Activated CD4-positive, CD25-positive, alpha-beta regulatory T cell treated with anti-CD3 and anti-CD28 coated beads, Interleukin-2, amount 50 U/mL, for 16 hours (primary cell): ENCODE measurements at places on chromosomes 12 and 14.
A peak's percentile ranks its signal among the peaks of the same experiment; 100 is the strongest.

DNA sequence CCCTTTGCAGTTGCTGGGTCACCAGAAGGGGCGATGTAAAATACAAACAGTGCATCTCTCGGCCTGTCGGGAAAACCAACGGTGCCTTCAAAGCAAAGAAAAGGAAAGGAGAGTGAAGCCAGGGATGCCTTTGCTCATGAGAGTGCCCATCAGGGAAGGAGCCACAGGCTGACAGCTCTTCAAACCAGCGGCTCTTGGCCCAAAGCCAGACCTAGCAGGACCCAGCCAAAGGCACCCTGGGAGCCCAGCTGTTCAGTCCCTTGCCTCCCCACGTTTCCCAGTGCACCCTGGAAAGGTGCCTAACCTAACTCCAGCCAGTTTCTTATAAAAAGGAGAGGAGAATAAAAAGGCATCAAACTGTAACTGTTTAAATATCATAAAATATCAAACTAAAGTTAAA lies 29.2 kb downstream of the PRMT8 start:
- no peak for DNase-seq

GRCh38 chr14:100336618-100337530 lies 13.7 kb downstream of the SLC25A47 start:
- no peak for DNase-seq

GRCh38 chr14:95156161-95157047 lies 925 bp downstream of the DICER1 start:
- DNase-seq: no peak

- DNase-seq: no peak
These were observed 3.9 kb upstream of the BLOC1S1 start for GRCh38 chr12:55711786-55712553.

- no peak for DNase-seq
These were observed 128.0 kb downstream of the BCAT1 start for GRCh38 chr12:24820872-24821271.

DNA sequence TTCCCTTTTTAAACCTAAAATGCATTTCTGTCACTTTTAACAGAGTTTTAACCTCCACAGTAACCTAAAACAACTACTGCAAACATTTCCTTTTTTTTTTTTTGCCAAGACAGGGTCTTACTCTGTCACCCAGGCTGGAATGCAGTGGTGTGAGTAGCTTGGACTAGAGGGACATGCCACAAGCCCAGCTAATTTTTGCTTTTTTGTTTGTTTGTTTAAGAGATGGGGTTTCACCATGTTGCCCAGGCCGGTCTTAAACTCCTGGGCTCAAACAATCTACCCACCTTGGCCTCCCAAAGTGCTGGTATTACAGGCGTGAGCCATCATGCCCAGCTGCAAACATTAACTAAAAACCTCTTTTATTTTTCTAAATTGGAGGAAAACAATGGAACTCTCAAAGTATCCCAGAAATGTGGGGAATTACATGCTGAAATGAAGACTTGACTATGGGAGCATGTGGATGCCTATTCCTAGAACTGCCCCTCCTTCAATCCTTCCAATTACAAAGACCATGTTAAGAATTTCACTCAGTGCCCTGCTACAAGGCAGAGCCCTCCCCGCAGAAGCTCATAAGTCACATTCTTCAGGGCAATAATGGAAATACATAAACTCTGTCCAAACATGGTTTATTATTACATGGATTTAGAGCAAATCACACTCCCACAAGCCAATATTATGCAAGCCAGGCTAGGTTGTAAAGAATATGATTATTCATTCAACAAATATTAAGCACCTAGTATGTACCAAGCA lies 66.9 kb downstream of the C12orf56 start:
- DNase-seq: no peak

DNA sequence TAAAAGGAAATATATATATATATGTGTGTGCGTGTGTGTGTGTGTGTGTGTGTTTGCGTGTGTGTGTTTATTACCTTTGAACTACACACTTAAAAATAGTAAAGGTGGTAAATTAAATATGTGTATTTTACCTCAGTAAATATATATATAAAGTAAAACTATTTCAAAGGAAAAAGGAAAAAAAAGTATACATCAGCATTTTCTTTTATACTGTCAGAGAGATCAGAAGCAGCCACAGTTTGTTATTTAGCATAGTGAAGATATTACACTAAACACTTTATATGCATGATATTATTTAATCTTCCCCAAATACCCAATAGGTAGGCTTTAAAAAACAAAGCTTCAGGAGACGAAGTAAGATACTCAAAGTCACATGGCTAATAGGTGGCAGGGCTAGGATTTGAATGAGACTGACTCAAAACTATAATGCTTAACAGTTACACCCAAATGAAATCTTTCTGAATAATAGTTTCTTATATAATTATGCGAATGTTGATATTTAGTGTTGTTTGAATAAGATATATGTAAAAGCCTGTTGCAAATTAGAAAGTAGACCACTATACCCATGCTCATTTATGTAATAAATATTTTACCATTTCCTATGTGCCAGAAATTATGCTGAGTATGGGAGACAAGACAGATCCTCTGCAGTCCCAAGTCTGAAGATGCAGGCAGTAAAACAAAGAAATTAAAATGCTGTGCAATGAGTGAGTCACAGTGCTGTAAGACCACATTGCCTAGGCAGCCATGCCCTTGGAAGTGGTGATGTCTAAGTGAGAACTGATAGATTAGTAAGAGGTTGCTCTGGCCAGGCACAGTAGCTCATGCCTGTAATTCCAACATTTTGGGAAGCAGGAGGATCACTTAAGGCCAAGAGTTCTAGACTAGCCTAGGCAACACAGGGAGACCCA lies 66.1 kb downstream of the PDZRN4 start:
- DNase-seq: no peak

DNA sequence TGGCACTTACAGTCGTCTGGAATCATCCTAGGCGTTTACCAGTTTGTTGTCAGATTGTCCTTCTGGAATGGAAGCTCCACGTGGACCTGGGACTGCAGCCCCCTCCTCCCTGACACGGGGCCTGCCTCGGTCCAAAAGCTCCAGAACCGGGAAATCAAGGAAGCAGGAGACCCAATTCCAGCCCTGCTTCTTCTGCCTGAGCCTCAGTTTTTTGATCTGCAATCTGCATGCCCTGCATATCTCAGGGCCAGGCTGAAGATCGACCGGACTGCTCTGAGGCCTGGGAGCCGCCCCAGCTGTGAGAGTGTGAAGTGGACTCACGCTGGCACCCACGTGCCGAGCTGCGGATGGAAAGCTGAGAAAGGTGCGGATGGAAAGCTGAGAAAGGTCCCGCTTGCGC lies 98.6 kb downstream of the SETD3 start:
- no peak for DNase-seq

DNA sequence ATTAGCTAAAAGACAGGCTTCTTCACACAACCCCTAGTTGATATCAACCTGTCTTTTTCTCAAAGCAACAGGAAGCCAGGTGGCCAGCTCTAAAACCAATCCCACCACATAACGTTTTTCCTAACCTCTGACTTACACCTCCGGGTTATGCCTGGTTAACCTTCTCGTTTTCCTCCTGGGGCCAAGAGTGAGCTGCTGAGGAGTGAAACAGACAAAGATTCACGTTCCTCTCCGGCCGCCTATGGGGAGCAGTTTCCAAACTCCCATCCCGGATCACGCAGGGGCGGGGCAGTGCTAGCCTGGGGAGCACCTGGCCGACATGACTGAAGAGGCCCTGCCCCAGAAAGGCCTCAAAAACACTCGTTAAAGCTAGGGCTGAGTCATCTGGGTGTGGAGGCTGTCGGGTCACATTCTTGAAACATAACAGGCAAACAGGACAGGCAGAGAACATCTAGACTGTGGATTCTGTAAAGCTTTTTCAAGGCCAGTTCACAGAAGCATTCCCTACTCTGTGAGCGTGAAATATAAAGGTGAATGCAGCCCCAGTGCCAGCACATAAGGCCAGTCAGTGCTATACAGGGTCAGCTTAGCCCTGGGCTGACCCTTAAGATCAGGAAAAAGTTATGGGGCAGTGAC lies 25.9 kb upstream of the LGALS3 start:
- DNase-seq: peak; percentile 19

GRCh38 chr12:112514926-112515642 lies 96.3 kb downstream of the PTPN11 start:
- no peak for DNase-seq

DNA sequence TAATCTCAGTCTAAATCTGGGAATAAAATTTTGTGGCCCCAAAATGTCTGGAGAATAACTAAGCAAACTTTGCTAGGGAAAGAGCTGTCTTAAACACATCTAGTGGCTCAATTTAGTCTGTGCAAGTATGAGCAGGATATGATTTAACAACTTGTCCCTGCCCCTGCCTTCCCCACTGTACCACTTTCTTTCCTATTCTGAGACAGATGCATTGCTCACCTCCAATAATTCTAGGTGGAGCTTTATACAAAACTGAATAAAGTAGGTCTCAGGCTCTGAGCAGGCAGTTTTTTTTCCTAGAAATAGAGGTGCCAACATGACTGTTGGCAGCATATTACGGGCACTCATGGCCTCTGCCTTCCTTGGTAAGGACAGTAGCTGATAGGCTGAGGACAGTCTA lies 412.1 kb downstream of the DAD1 start:
- DNase-seq: no peak

DNA sequence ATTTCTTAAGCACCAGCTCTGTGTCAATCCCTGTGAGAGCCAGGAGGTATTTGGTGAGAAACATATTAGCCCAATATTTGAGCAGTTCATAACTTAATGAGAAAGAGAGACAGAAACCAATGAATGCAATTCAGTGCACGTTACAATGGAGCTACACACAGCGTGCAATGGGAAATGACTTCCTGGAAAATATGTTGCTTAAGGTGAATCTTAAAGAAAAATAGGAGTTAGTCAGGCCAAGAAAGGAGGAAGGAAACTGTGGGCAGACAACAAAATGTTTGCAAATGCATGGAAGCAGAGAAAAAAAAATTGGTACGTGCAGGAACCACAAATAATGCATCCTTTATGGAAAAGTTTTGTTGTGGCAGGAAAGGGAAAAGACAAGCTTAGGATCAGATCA lies 481.7 kb downstream of the BCAT1 start:
- DNase-seq: no peak

DNA sequence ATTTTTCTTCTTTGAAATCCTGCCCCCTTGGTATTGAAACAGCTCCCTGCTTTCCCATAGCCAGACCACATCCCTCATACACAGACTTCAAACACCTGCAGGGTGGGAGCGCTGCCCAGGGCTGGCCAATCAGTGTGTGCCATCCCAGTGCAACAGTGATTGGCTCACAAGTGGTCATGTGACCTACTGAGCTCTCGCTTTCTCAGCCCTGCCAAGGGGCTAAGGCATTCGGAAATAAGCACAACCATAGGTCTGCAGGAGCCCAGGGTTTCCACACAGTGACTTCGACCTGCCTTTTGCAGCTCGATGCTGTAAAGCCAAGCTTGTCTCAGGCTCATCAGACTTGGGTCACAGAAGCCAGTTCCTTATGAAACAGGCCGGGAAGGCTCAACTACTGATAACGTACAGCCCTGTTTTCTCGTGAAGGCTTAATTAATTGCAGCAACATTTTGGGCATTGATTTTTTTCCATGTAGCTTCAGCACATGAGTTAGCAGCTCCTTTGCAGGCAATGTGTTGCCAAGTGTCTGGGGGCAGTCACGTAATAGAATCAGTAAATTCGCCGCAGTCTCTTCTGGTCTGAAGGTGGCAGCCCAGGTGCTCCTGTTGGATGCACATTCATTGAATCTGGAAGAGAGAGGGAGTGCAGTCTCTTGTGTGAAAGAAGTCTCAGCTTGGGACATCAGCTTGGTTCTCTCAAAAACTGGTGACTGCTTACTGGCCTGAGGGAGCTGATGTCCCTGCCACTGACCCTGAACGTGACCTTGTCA lies 1091.8 kb downstream of the AACS start:
- DNase-seq: no peak

- no peak for DNase-seq
These were observed 37.3 kb upstream of the ZDHHC17 start for GRCh38 chr12:76726626-76727025.

DNA sequence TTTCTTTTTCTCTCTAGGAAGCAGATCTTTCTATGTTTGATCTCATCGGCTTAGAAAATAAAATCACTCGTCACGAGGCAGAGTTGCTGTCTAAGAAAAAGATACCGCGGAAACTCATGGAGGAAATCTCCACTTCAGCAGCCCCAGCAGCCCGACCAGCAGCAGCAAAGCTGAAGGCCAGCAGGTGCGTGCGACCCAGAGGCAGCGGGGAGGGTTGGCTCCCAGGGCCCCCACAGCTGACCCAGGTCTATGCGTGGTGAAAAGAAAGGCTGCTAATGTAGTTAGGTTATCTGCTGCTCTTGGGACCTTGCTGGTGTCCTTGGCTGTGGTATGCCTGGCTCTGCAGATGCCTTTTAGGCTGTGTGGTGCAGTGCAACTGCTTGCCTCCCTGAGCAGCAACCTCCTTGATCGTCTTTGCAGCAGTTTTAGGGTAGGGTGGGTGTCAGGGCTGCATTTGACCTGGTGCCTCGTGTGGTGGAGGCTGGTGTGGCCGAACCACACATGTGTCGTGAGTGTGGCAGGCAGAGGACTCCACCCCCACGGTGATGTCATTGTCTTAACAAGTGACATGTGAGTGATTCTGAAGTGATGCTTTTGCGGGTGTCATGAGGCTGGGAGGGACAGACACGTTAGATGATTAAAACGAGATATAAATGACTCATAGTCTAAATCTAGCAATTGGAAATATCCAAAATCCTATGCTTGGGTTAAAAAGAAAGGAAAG lies 68.6 kb downstream of the EP400 start:
- DNase-seq: no peak

DNA sequence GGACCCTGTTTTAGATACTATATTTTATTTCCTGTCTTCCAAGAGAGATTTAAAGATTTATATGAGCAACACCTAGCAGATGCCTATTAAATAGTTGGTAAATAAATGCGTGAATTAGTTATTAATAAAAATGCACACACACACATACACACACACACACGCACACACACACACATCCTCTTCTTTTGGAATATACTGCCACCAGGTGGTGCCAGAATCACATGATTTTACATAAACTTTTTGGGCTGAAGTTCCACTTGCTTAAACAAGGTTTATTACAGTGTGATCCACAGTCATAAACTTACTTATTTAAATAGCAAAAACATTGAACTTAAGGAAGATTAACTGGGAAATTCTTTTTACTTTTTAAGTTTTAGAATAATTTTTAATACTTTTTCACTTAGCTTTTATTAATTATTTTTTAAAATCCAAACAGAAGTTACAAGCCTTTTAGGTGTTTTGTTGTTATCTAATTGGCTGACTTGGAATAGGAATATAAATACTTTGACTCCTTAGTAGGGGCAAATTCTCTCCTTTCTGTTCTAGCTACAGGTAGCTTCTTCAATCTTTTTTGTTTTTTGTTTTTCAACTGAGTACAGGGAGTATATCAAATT lies 17.5 kb downstream of the RAD51B start:
- DNase-seq: peak; percentile 34

- no peak for DNase-seq
These were observed 39.8 kb downstream of the DIO3 start for GRCh38 chr14:101600891-101601605.

DNA sequence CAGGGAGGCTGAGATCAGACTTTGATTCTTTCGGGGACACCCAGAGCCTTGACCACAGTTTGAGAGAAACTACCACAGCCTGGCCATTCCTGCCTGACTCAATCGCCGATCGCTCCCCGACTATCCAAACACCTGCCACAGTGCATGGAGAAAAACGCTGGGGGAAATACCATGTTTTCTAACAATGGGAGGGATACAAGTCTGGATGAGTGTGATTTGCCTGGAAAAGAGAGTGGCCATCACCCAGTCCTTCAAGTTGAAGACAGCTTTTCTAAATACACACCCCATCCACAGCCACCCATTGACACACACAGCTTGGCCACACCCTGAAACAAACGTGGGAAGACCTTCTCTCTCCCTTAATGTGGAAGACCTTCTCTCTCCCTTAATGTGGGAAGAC lies 6.7 kb upstream of the VASH1 start:
- no peak for DNase-seq

- no peak for DNase-seq
These were observed 72.0 kb upstream of the BBS10 start for GRCh38 chr12:76420222-76420621.
